ENCODE measurements at places on chromosomes 2 and 18. TPM values are rescaled to one million over a fixed set of nuclear protein-coding genes. Genes with fewer than 3 reads are reported as not detected.

The LIMS4 gene
- 19.5 TPM for total RNA-seq

The KCNJ3 gene
- not detected for total RNA-seq

The USP14 gene
- 29.4 TPM for total RNA-seq

The RNU2-63P gene
- 284 TPM for total RNA-seq

The THUMPD2 gene
- total RNA-seq: 7.6 TPM

The ZNF396 gene
- 0.56 TPM for total RNA-seq

The TMEM37 gene
- total RNA-seq: 0.94 TPM

The ANKRD30BL gene
- total RNA-seq: not detected

The CLEC4F gene
- total RNA-seq: not detected

The DYNC2LI1 gene
- total RNA-seq: 10.9 TPM

The FARP2 gene
- 32.0 TPM for total RNA-seq

The RTKN gene
- total RNA-seq: 9.0 TPM

All from endothelial cell of coronary artery (primary cell).